ENCODE measurements at places on chromosomes 2 and 18.

GRCh38 chr18:77059294-77059916, 73.2 kb downstream of the MBP start:
- H3K36me3 ChIP-seq: no peaks in the 10 kb centered on the region
- H3K27me3 ChIP-seq: no peaks in the 10 kb centered on the region
- no peak overlapping the region for H3K4me3 ChIP-seq
- H3K4me1 ChIP-seq: peaks cover 52% of the 10 kb centered on the region
- DNase-seq: no peak
- H3K27ac ChIP-seq: peak overlapping the region; percentile 69

DNA sequence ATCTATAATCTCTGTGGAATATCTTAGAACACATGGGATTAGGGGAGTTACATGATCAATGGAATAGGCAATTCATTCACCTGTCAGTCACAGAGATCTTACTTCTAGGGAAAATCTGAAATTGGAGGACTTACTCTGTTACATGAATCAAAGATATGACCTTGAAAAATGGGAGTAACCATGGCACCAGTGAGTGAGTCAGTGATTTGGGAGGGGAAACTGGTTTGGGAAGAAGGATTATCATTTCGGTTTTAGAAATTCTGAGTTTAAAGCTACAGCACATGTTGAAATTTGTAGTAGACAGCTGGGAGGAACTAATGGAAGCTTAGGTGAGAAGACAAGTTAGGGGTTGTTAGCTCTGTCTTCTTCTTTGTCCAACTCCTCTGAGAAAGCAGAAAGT, 153.7 kb downstream of the CAMKMT start:
- no peak overlapping the region for H3K4me3 ChIP-seq
- H3K27ac ChIP-seq: no peak overlapping the region
- no peak for DNase-seq
- H3K27me3 ChIP-seq: no peaks in the 10 kb centered on the region
- no peaks in the 10 kb centered on the region for H3K36me3 ChIP-seq

DNA sequence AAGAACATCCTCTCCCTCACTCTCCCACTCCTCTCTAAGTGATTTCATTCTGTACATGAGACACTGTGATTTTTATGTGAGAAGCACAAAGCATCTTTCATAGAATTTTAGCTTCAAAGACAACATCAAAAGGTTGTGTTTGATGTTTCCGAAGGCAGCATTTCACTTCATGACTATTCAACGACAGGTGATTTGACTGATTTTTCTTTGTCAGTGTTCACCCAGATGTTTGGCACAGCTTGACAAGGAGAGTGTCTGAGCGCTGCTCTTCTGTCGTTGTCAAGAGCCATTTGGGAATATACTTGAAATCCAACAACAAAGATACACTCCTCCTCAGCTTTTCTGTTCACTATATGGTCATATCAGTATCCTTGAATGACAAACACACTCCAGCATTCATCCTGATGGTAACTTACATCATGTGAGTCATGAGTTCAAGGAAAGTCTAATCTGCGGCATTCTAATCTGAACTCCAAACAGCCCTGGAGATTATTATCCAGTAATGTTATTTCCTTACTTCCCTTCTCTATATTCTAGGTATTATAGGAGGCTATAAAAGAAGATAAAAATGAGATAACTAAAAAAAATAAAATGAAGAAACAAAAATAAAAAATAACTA, 45.9 kb upstream of the ST6GAL2 start:
- no peaks in the 10 kb centered on the region for H3K4me1 ChIP-seq
- H3K4me3 ChIP-seq: no peak overlapping the region
- no peaks in the 10 kb centered on the region for H3K27me3 ChIP-seq
- no peak overlapping the region for H3K27ac ChIP-seq
- no peak for DNase-seq
- no peaks in the 10 kb centered on the region for H3K36me3 ChIP-seq

- peaks cover 25% of the 10 kb centered on the region for H3K4me1 ChIP-seq
- no peak for DNase-seq
- no peak overlapping the region for H3K27ac ChIP-seq
- H3K36me3 ChIP-seq: no peaks in the 10 kb centered on the region
- no peak overlapping the region for H3K4me3 ChIP-seq
- H3K27me3 ChIP-seq: no peaks in the 10 kb centered on the region
Observed at GRCh38 chr2:237196866-237197618, 111.4 kb downstream of the COPS8 start.
